ENCODE measurements at places on chromosomes 3 and 15.

GRCh38 chr3:107680698-107681097 is 157.9 kb downstream of the BBX start:
- DNase-seq = no peak

DNA sequence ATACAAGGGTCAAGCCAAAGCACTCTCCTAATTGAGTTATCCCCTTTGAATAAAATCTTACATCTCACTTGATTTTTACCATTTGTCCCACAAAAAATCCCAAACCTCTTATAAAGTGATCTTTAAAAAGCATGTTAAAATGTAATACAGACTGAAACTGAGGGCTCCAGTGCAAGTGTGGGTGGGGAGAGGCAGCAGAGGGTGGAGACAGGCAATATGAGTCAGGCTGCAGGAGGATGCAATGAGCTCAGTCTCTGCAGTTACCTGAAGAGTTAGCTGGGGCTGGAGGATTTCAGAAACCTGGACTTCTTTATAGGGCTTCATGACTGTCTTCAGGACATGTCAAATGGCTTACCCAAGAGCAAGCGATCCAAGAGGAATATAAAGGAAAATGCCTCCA is 14.2 kb upstream of the COLQ start:
- DNase-seq = peak; percentile 49

DNA sequence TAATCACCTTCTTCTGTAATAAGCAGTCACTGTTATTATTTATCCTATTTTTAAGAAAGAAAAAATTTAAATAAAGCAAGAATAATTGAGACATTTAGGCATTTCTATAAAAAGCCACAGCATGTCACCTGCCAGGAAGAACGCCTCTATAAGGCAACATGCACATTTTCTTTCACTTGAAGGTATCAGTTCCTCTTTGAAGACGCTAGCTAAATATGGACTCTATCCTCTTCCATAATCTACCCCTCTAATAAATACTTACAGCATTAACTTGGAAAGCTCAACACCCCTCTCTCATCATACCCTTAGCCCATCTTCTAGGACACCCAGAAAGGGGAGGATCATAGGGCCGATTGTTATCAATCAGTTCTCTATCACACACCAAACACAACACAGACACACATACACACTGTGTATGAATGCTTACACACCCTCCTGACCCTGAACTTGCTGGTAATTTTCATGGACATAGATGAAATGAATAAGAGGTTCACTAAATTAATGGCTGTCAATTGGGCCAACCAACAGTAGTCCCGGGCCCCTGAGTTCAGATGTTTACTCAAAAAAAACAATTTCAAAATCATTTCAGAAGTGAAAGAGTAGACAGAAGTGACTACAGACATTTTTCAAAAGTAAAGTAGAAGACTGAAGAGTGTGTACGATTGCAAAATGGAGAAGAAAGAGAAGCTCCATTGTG is 102.5 kb downstream of the ZMAT3 start:
- no peak for DNase-seq

DNA sequence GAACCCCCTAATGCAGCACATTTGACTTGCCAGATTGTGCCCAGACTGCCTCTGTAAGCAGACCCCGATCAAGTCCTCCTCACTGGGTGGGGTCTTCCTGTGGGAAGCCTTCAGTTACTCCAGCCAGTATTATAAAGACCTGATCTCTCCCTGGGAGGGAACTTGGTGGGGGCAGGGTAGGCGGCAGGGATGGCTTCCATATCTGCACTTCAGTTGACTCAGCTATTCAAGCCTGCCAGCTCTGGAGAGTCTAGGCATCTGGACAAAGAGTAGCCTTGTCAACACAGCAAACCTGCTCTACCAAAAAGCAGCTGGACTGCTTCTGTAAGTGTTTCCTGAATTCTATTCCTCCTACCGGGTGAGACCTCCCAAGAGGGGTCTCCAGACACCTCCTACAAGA is 21.0 kb upstream of the SLC25A38 start:
- no peak for DNase-seq

DNA sequence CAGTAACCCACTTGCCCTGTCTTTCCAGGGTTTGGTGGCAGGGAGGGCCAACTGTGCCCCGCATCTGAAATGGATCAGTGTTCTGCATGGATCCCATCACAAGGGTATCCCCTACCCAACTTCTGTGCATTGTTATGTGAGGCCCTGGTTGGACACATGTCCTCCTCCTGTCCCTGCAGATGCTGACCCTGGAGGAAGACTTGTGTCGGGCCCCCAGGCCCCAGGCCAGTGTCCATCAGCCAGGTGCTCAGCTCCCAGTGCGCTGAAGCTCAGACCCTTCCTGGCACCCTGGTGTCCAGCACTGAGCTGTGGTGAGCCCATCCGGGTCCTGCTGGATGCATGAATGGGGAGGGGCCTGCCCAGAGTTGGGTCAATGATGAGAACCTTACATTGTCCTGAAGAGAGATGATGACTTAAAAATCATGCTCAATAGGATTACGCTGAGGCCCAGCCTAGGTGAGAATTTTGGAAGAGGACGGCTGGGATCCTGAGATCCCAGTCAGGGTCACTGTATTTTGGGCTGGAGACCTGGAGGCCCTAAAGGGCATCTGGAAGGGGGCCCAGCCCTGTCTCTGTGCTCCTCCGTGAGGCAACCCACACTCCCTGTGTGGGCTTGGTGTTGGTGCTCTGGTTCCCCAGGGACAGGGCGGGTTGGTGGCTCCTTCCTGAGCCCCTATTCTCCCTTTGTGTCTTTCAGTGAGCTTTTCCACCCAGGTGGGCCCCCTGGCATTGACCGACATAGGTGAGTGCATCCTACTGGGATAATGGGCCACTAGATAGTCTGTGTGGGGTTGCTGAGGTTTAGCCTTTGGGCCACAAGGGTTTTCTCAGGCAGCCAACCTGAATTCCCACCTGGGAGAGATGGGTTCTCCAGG is 199.1 kb downstream of the UBE3A start:
- no peak for DNase-seq

DNA sequence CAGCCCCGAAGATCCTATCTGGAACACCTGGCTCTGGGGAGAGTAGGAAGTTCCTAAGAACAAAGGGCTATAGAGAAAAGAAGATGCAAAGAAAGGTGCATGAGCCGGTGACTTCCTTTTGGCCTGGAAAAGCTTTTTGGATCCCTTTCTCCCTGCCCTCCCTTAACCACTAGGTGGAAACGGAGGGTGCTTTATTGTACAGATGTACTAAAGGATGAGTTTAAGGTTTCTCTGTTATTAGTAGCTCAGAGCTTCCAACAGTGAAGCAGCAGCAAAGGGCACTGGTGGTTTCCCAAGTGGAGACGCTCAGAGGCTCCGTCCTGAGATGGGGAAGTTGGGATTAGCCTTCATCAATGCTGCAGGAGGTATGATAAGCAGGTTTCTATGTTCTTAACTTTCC is 5.9 kb upstream of the ADGRG7 start:
- no peak for DNase-seq

GRCh38 chr3:38151667-38152265 is 13.3 kb downstream of the MYD88 start:
- DNase-seq = no peak

DNA sequence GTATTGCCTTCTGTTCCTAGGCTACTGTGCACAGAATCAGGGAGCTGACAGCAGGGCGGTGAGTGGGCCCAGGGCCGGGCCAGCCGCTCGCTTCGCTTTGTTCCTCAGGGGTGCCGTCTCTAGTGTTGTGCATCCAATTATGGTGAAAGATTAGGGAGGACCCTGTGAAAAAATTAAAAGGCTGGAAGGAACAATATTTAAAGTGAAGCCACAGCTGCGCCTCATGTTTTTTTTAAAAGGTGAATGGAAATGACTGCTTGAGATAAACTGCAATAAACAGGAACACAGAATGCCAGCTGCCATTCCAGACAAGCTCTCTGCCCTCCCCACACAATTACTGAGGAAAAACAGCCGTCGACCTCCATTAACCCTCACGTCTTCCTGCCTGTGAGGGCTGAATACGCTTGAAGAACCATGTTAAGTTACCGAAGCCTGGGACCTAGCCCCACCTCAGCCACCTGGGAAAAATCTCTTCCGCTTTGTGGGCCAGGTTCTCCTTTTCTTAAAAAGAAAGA is 132.0 kb upstream of the IL12A start:
- DNase-seq = no peak

- DNase-seq = no peak
Measured at GRCh38 chr15:92365084-92365483, 28.6 kb upstream of the ST8SIA2 start.

GRCh38 chr3:188353426-188353825 is 199.5 kb downstream of the LPP start:
- DNase-seq = no peak

GRCh38 chr15:33859992-33860545 is 108.2 kb upstream of the CHRM5 start:
- no peak for DNase-seq
